ENCODE measurements at places on chromosomes 1 and 21.

- DNase-seq: no peak
These were observed 19.6 kb upstream of the ACTRT2 start for GRCh38 chr1:3001471-3002348.

GRCh38 chr1:188427642-188428041 is 1598.9 kb downstream of the PLA2G4A start:
- DNase-seq: no peak

- peak; percentile 50 for DNase-seq
These were observed 2.4 kb upstream of the PRAMEF18 start for GRCh38 chr1:13228343-13228781.

GRCh38 chr1:224739303-224739996 is 123.3 kb downstream of the CNIH3 start:
- DNase-seq: no peak

DNA sequence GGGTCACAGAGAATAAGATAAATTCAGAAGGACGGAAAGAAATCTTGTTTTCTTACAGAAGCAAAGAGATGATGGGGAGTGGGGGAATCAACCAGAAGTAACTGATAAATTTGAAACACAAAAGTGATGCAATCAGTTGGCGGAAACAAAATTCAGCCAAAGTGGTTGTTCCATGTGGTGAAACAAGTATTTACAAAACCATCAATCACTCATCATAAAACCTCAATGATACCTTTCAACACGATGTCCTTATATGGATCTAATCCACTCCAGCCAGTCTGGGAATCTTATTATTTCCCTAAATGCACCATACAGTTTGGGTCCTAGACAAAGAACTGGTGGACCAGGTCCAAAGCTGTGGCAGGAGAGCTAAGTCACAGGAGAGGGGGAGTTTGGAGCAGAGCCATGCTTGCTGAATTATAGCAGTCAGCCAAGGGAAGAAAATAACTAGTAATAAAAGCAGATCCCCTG is 303.8 kb upstream of the LRRC7 start:
- no peak for DNase-seq

DNA sequence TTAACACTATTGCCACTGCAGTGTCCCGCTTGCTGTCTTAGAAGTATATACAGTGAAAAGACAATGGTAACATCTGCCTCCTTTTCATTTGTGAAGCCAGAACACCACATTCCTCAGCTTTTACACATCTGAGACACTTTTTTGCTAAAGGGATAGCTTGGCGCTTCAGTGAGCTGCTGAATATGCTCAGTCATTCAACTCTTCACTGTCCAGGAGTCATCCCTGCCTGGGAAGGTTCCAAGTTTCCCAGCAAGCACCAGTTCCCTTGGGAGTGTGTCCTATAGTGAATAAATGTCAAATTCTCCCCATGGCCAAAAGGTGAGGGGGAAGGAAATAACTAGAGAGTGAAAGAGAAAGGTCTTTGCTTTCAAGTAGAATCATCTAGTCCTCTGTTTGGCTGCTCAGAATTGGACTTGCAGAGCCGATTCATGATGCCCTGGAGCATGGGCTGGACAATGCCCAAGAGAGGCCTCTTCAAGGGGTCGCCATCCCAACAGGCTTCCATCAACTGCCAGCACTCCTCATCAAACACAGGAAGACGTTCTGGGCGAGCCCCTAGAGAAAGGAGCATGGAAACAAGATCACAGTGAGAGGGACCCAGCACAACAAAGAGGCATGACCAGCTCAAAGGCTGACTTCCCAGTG is 25.5 kb upstream of the RBBP5 start:
- no peak for DNase-seq

GRCh38 chr1:38207275-38207674 is 160.7 kb upstream of the POU3F1 start:
- DNase-seq: no peak

DNA sequence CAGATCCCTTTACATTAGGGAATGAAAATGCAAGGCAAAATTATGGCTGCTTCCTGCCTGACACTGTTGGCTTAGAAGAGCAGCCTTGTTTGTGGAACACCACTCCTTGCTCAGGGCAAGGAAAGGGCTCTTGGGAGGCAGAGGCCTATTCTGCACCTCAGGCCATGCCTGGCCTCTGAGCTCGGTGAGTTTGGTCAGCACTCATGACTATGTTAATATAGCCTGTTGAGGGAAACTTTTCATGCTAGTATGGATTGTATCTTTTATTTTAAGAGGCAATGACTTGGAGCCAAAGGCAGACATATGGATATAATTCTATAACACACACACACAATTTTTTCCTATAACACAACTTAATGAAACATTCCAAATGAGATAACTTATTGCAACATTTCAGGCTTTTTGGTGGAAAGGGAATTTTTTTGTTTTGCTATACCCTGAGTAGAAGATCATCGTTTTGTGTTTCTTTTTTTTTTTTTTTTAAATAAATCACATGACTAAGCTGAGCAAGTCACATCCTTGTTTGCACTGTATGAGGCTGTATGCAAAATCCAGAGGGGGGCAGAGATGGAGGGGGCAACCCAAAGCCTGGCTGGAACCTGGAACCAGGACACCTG is 5.6 kb upstream of the YRDC start:
- no peak for DNase-seq

GRCh38 chr1:157505481-157506272 is 46.6 kb downstream of the FCRL5 start:
- peak; percentile 8 for DNase-seq

DNA sequence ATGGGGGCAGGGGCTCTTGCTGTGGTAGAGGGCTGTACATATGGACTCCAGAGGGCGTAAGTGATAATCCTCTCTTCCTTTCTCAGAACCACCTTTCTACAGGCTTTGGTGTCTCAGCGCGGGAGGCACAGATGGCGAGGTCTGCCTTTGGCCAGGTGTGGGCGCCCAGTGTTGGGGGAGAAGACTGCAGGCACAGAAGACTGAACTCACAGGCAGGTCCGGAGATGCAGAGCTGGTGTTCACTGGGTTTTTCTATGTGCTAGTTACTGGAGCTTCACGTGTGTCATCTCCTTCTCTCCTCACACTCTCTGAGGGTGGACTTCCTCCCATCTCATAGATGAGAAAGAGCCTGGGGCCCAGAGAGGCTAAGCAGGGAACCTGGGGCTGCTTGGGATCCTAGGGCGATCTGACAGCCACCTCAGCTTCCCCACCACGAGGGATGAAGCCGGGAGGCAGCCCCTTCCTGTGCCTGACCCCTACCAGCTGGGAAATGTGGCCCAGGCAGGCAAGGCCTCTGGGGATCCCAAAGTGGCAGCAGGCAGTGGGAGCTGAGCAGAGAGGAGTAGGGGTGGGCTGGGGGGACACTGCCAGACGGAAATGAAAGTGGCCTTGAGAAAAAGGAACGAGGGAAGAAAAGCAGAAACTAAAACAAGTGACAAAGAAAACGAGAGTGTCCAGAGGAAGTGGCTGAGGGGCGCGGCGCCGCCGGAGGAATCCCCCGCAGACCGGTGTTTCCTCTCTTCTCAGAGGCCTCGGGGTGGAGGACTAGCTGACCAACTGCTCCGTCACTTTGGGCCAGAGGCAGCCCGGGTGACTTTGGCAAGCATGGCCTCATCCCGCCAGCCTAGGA is 191.6 kb downstream of the HIVEP3 start:
- no peak for DNase-seq

DNA sequence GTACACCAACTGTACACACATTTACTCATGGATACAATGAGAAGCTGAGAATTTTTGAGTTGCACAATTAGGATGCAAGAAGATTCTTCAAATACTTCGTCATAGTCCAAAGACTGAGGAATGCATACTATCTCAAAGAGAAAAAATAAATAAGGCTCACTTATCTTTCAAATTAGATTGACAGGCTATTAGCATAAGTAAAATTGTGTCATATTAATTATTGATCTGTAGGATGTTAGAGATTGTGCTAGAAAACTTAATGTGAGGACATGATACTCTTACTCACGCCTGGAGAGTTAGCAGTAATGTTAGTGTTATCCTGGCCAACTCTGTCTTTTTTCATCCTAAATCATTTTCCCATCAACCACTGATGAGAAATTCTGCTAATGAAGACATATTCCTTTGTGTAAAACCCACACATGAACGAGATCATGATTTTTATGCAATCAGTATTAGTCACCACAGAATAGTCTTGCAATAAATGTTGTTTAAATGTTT is 659.0 kb downstream of the LTN1 start:
- no peak for DNase-seq

GRCh38 chr1:205604825-205605505 is 26.8 kb downstream of the ELK4 start:
- no peak for DNase-seq

- DNase-seq: no peak
These were observed 25.9 kb downstream of the RHBG start for GRCh38 chr1:156394835-156395461.

DNA sequence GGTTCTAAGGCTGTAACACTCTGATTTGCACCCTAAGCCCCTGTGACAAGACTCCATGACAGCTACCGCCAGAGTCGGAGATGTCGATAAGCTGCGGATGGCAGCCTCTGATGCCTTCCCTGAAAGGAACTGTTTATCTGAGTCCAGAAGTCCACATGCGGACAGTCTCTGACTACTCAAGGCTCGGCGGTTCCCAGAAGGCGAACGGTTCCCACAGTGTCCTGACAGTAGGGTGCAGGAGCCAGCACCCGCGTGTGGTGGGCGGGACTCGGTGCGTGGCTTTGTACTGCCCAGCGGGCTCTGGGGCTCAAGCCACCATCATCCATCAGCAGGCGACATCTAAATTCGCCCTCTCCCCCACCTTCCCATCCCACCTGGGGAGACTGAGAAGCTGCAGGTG is 30.7 kb downstream of the LRP8 start:
- no peak for DNase-seq

- no peak for DNase-seq
These were observed 18.9 kb downstream of the NPR1 start for GRCh38 chr1:153697191-153698019.

GRCh38 chr1:223747838-223748335 is 35.5 kb downstream of the CAPN2 start:
- no peak for DNase-seq

DNA sequence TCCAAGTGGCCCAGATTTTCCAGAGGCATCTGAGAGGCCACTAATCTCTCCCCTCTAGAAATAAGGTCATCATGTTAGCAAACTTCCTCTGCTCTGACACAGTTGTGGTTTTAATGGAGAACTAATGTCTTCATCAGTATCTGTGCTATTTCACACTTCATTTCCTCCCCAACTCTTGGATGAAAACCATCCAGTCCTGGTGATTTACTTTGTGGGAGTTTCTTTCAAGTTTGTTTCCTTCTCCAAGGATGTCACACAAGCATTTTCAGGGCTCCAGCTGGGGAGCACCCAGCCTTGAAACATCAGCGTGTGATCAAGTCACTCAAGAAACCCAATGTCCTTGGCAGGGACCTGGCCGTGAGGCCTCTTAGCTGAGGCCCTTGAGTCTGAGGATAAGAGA is 38.8 kb downstream of the TBX15 start:
- no peak for DNase-seq

- DNase-seq: no peak
These were observed 408.8 kb downstream of the PLA2G4A start for GRCh38 chr1:187237542-187237941.

GRCh38 chr1:153422450-153423068 is 6.2 kb downstream of the S100A7A start:
- DNase-seq: peak; percentile 64

DNA sequence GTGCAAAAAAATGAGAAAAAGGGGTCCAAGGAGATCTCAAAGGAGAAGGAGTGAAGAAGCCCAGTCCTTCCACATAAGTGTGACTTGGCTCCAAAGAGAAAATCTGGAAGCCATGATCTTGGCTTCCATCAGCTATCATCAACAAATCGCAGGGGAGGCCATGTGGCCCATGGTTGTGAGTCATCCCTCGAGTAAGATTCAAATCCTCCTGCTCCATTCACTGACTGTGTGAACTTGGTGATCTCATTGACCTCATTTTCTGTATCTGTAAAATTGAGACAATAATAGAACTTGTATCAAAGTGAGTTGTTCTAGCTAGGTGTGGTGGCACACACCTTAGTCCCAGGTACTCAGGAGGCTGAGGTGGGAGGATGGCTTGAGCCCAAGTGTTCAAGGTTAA is 79.1 kb upstream of the OLIG2 start:
- no peak for DNase-seq

GRCh38 chr1:23836037-23836436 is 10.8 kb upstream of the HMGCL start:
- no peak for DNase-seq

- no peak for DNase-seq
These were observed 38.9 kb downstream of the SPRTN start for GRCh38 chr1:231376875-231377549.

- no peak for DNase-seq
These were observed 65.2 kb upstream of the PRKACB start for GRCh38 chr1:84078842-84079202.

- no peak for DNase-seq
These were observed 233.9 kb downstream of the PTBP2 start for GRCh38 chr1:96955307-96956012.

- no peak for DNase-seq
These were observed 9.2 kb downstream of the CHODL start for GRCh38 chr21:18253799-18254198.

DNA sequence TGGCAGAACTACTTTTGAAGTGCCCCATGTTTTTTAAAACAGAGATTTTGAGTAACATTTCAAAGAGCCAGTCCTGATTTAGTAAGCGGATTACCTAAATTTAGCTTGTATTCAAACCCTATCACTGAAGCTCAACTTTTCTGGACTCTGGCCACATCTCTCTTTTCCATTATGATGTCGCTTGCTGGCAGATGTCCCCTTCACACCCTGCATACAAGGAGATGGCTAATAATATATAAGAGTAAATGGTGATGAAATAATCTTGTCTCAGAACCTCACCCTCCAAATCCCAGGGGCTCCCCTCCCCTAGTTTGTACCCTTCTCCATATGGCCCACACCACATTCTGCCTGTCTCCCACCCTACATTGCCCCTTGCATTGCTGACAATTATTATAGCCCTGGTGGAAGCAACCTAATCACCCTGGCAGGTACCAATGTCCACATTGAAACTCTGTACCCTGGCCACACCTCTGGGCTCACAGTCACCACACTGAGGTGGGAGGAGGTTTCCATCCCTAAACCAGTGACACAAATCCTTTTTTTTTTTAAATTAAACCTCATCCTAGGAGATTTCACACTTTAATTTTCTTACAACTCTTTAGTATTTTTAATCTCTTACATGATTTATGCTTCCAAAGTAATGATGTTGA is 106.0 kb upstream of the SYT6 start:
- no peak for DNase-seq

- no peak for DNase-seq
These were observed 200.7 kb downstream of the LHX8 start for GRCh38 chr1:75334876-75335389.

DNA sequence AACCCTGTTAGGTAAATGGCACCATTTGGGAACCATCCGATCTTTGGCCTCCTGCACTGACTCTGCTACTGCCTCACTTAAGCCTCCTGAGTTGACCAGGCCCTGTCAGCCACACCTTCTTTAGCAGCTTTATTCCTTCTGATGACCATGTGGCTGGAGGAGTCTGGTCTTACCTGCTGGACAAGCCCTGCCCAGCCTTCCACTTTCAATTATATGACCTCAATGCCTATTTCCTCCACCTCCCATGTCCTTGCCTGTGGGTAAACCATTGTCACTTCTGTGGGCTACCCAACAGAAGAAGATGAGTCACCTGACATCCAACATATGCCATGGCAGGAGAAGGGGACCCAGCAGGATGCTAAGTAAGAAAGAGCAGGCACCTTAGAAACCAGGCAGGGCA is 393.8 kb downstream of the NTNG1 start:
- DNase-seq: no peak

All from stimulated activated CD4-positive, alpha-beta T cell treated with anti-CD3 and anti-CD28 coated beads, Interleukin-4, amount 100 ng/mL, for 24 hours (primary cell).